ENCODE measurements at places on chromosomes 6 and 20.

- no peak for DNase-seq
Observed at GRCh38 chr6:46356543-46356942, 134.7 kb downstream of the RCAN2 start.

DNA sequence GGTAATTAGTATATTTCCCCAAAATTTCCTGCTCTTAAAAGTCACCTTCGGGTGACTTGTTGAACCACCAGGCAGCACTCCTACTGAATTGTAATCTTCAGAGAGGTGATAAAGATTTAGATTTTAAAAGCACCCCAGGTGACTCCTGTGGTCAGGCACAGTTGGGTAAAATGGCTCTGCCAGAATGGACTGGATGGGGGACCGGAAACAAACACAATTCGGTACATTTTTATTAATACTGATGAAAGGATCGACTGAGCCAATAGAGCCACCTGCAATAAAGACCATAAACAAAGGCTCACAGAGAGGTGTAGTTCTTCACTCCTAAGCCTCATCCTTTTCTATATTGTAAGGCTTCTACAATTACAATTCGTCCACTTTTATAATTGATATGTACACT, 19.6 kb upstream of the FAM83C start:
- DNase-seq: no peak

GRCh38 chr6:20279608-20280287, 67.5 kb upstream of the MBOAT1 start:
- no peak for DNase-seq

- peak; percentile 70 for DNase-seq
Observed at GRCh38 chr6:47773005-47773404, 8.8 kb upstream of the OPN5 start.

DNA sequence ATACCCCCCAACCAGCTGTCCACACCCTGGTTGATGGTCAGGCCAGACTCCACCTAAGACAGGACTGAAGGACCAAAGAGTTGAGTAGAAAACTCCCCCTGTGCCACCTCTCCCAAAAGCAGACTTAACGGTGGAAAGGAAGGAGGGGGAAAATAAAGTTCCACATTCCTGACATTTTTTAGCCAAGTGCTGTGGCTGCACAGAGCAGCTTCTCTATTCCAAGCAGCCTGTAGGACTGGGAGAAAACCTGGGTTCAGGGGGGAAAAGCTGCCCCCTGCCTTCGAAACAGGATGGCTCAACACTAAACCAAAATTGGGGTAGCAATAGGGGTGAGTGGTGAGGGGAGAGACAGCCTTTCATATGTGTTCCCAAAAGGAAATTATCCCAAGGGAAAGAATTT, 3.6 kb downstream of the TRAM2 start:
- DNase-seq: no peak

DNA sequence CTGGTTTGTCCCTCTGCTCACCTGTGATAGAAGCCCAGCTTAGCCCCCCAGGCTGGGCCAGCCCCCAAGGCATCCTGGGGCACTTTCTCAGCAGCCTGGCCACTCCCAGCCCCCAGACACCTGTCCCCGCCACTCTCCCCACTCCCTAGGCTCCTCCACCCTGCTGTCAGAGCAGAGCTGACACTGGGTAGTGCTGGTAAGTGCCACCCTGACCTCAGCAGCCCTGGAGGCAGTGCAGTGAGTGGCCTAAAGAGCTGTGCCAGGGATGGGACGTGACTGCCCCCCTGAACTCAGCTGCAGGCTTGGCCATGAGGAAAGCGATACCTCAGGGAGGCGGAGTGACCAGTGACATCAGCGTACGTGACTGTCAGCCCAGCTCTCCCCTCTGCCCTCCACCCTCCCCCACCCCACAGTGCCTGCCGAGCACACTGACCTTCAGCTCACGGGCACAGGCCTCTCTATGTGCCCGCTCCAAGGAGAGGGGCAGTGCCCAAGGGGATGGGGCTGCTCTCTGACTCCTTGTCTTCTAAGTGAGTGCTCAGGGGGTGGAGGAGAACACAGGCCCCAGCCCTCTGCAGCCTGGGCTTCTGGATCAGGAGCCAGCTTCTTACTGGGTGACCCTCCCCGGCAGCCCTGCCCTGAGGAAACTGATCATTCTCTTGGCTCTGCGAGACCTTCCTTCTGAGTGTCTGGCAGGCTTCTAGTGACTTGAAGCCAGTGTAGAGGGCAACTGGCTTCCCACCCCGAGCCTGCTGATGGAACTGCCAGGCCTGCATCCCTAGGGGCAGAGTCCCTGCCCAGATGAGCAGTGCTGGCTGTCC, 172.7 kb downstream of the MRPL14 start:
- DNase-seq: no peak

Measured in NCI-H69 (cell line).